ENCODE measurements at places on chromosomes 5 and 9. TPM values are rescaled to one million over a fixed set of nuclear protein-coding genes. Genes with fewer than 3 reads are reported as not detected.

- no peak for DNase-seq
These were observed 47.7 kb downstream of the FNIP1 start for GRCh38 chr5:131749138-131749537.

DNA sequence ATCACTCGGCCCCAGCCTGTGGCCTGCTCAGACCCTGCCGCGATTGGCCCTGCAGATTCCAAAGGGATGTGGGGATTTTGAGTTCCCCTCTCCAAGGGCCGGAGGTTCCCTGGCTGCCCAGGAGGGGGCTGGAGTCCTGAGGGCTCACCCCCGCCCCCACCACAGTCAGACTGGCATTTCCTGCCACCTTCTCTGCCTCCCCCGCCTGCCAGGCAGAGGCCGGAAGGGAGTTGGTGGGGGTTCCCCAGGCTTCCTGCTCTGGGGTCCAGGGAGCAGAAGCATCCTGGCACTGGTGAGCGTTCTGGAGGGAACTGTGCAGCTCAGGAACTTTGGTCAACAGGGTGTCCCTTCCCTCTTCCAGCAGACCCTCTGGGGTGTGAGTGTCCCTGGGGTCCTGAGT lies 70.6 kb downstream of the RXRA start:
- no peak for DNase-seq

Gene ANKRD34B
- polyA plus RNA-seq: not detected

Gene CCDC183
- 0.21 TPM for polyA plus RNA-seq

DNA sequence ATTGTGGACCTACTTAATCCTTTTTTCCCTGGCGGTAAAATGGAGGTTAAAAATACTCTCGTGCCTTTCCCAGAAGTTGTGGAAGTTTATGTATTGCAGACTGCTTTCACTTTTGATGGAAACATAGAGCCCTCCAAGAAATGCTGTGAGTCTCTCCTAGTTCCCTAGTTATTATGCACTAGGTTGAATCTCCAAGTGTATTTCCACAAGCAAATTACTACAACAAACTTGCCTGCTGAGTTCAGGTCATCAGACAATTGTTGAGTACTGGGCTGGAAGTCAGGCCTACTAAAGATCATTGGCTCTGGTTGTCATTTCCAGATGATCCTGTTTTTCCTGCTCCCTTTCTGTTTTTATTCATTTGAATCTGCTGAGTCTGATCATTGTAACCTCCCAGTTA lies 104.1 kb downstream of the CD180 start:
- no peak for DNase-seq

Gene PHYHD1
- polyA plus RNA-seq: 11.6 TPM

Gene SPEF2
- polyA plus RNA-seq: 2.3 TPM

- peak; percentile 70 for DNase-seq
These were observed 81.9 kb upstream of the RARS1 start for GRCh38 chr5:168404365-168404764.

Gene ZNF366
- polyA plus RNA-seq: not detected

GRCh38 chr5:6757414-6757969 lies 44.3 kb downstream of the TENT4A start:
- DNase-seq: no peak

DNA sequence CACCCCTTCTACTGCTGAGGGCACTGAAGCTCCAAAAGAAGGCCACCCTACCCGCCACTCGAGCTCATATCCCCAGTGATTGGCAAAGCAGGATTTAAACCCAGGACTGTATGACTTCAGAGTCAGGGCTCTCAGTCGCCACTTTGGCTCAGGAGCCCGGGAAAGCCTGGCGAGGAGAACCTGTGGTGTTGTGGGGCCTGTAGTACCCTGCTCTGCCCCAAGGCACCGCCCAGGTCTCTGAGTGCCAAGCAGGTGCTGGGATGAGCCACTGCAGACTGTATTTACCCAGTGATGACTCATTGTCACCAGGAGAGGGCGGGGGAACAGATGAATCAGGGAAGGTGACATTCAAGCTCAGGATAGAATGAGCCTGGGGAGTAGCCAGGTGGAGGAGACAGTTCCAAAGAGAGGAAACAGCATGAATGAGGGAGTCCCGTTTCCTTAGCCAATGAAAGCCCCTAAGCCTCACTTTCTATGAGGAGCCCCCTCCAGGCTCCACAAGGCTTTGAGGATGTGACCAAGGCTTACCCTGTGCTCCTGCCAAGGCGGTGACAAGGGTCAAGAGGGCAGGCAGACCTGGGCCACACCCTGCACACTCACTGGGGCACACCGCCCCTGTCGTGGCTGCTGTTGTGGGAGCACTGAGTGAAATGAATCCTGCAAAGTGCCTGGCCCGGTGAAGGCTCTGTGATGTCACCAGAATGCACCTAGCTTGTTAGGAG lies 17.8 kb upstream of the DPM2 start:
- DNase-seq: no peak

- no peak for DNase-seq
These were observed 6.6 kb downstream of the CDC14B start for GRCh38 chr9:96612966-96613589.

DNA sequence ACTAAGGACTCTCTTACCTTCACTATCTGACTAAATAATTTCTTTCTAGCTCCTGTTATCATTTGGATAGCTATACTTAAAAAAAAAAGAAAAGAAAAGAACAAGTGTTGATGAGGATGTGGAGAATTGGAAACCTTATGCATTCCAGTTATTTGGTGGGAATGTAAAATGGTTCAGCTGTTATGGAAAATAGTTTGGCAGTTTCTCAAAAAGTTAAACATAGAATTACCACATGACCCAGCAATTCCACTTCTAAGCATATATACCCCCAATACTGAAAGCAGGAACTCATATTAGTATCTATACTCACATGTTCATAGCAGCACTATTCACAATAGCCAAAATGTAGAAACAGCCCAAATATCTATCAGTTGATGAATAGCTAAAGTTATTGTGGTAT lies 61.1 kb downstream of the GNA14 start:
- DNase-seq: no peak

GRCh38 chr9:135249191-135249590 lies 161.7 kb downstream of the OLFM1 start:
- no peak for DNase-seq

DNA sequence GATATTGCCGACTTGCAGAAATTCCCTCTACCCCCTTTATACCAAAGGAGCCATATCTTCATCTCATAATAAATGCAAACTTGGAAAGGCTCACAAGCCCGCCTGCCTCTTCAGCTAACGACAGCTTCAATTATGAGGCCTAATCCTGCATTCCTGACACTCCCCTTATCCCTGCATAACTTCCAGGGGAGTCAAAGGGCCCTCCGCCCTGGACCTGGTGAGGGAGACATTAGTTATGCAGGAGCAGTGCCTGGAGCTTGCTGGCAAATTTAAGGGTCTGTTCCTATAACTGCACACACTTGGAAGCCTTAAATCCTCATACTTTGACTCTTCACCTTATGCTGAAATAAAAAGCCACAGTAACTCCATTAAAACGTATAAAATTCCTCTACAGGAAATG lies 617.9 kb downstream of the BNC2 start:
- DNase-seq: no peak

DNA sequence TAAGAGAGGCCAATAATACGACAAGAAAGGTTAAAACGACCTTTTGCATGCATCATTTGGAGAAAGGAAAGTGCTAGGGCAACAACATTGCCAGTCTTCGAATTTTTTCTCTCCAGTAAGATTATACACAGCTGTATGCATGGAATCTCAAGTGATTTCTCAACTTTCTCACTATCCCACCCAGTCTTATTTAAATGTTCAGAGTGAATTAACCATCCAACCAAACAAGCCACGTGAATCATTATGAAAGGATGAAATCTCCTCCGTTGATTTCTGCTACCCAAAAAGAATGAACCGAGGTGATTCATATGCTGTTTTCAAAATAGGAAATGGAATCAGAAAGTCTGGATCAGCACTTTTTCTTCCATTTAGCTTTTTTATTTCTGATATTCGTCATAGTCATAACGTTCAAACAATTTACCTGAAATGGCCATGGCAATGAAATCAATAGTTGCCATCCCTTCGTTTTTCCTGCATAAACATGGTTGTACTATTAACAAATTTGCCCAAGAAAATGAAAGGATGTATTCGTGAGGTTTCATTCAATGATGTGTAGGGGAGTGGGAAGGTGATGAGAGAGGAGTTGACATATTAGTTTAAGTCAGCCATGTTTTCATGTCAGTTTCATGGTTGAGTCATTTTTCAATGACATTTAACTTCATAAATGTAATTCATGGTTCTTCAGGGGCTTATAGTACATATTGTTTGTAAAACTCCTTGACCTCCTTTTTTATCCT lies 170.9 kb upstream of the WWC1 start:
- DNase-seq: no peak

GRCh38 chr5:143771602-143772001 lies 40.4 kb upstream of the HMHB1 start:
- no peak for DNase-seq

DNA sequence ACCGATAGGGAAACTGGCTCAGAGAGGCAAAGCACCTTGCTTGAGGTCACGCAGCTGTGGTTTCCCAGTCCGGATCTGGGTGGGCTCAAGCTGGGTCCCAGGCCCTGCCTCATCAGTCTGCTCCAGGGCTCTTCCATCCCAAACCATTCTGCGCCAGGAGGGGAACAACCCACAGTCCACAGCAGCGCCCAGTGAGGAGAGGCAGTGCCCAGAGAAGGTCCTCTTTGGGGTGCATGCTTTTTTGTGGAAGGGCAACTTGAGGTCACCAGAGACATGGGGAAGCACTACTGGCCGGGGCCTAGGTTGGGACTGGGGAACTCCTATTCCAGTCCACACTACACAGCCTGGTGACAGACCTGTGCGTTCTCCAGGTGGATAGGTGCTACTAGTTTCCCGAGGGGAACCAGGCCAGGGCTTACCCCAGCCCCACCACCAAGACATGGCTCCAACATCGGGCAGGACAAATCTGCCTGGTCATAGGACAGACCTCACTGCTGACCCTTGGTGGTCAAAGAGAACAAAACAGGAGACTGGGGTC lies 62.5 kb upstream of the RNF130 start:
- DNase-seq: no peak

DNA sequence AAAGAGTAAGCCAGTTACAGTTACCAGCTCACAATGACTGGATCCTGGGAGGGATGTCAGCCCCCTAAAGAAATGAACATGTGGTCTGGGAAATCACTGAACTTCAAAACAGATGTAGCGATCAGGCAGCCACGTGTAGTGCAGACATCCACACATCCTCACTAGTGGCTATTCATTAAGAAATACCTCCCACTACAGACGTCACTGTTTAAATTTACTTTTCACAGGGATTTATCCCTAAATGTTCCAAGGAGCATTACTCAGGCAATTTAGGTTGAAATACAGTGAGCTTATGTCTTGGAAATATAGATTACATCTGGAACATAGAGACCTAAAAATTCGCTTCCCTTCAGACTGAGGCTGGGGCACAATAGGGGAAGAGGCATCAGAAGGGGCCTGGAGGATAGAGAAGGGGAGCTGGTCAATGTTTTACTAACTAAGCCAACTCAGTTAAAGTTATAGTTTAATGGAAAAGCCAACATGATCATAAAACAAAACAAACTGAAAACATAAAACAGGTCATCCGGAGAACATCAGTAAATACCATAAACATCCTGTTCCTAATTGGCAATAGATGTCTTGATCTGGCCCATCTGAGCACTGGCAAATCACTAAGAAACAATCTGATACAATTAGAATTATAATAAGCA lies 92.3 kb downstream of the FANCC start:
- DNase-seq: no peak

DNA sequence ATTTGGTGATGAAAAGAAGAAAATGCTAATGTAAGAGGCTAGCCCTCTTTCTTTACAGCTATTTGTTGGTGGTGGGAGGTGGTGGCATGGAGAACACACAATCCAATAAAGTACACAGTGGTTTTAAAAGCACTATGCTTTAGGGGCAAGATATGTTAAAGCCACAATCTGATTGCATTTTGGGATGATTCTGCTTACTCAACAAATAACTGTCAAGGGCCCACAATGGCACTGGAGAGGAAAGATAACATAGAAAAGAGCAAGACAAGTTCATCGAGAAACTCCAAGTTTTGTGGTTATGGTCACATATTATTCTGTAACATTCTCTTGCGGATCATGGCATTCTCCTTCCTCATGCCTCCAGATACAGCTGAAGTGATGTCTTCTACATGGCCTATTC lies 38.8 kb downstream of the OTP start:
- DNase-seq: no peak

DNA sequence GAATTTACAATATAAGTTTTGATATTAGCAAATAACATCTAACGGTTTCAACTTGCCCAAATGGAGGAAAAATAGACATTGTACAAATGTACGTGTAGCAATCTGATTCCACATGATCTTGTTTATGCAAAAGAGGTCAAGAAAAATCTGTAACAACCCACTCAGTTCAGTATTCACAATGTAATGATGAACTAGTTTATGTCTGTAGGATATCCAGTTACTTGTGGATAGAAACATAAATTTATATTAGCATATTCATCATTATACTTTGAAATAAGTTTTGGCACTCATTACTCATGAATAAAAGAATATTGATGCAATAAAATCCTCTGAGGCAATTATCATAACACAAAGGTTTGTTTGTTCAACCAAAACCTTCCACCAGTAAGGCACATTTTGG lies 28.1 kb downstream of the PLK2 start:
- DNase-seq: no peak

GRCh38 chr5:89289604-89290003 lies 406.6 kb upstream of the MEF2C start:
- no peak for DNase-seq

DNA sequence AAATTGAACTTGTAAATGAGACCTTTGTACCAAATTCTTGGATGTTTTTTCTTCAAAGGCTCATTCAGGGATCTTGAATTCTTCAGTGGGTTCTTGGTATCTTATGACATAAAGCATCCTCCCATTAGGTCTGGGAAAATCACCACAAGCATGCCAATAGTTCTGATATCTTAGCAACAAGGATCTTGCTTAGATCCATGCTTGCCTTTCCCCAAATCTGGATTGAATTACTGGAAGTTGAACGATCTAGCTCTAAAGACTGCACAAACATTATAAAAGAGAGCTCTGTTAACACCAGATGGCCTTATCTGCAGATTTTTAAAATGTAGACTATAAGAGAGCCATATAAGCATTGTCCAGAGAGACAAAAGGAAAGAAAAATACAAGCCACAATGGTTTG lies 266.3 kb downstream of the RAB3C start:
- DNase-seq: no peak

DNA sequence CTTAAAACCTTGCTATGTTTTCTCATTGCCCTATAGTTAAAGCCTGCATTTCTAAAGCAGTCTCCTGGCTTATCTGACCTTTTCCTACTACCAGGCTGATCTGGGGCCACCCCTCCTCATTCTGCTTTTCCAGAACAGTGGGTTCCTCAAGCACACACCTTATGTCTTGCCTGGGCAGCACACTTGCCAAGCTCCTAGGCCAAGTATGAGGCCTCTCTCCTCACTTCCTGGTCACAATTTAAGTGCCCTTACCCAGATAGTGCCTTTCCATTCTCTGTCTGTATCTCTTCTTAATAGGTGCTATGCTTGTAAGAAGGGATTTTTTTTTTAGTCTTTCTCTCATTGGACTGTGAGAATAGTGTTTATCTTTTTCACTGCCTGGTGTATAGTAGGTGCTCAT lies 39.7 kb downstream of the HMGCS1 start:
- DNase-seq: no peak

DNA sequence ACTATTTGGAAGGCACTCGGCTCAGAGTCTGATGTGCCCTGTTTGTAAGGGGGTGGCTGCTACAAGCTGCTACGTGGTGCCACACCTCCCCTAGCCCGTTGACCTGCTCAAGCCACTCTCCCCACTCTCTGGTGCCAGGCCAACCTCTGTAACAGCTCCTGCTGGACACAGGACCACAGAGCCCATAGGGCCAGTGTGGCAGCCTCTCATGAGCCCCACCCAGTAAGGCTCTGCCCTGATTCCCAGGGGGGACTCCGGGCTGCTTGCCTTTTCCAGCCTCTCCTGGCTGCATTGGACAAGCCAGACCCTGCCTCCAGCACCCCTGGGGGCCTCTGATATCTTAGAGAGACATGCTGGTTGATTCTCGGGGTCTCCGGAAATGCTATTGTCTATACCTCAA lies 53.3 kb upstream of the ANGPTL2 start:
- DNase-seq: no peak

Data from AG04450 (cell line).